ENCODE measurements at places on chromosomes 7 and 10.
A peak's percentile ranks its signal among the peaks of the same experiment; 100 is the strongest.

DNA sequence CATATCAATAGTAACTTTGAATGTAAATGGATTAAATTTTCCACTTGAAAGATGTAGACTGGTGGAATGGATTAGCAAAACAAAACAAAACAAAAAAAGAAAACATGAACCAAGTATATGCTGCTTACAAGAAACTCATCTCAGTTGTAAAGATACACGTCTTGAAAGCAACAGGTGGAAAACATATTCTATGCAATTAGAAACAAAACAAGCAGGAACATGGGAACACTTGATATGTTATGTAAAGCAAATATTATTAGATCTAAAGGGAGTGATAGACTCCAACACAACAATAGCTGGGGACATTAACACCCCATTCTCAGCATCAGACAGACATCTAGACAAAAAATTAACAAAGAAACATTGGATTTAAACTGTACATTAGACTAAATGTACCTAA lies 46.4 kb upstream of the CDK6 start:
- no peak for DNase-seq

GRCh38 chr7:29764227-29764626 lies 42.1 kb upstream of the WIPF3 start:
- peak; percentile 24 for DNase-seq

DNA sequence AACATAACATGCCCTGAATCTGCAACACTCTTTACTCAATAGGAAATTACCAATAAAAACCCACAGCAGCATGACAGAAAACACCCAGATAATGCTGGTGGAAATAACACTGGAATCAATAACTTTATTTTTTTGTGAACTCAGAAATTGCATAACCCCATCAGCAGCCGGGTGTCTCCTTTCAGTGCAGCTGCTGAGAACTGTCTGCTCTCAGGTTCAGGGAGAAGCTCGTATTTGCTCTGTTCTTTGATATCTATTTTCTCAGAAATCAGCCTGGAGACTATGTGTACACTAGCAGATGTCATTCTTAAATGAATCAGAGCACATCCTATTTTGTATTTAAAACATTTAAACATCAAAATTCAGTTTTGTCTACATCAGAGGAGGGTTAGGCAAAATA lies 506.0 kb downstream of the POM121L12 start:
- DNase-seq = peak; percentile 73

DNA sequence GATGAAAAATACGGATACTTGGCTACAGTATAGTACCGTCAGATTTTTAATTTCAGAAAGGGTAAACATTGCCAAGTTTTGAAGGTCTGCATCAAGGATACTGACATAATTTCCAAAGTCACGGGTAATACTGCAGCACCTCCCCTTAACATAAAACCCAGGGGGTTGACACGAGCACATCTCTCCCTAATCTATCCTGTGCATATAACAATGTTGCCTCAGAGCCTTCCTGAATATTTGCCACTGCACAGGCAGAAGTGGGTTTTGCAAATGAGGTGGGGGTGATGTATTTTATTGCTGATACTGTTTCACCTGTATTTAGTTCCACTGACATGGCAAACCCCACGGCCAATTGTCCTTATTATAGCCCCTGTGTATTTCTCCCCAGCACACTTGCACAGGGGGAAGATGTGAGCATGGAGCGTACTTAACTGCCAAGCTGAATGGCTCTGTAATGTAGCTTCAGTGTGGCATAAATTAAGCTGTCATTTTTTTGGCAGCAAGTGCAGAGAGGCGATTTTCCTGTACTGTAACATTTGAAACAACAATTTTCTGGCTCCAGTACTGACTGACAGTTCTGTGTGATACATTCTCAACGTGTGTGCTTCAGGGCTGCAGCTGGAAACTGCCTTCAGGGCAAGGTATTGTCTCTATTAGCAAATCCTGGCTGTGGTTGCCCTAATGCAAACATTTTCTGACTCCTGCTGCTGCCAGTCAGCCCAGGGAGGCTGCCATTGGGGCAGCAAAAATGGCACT lies 299.6 kb upstream of the SP4 start:
- peak; percentile 35 for DNase-seq

DNA sequence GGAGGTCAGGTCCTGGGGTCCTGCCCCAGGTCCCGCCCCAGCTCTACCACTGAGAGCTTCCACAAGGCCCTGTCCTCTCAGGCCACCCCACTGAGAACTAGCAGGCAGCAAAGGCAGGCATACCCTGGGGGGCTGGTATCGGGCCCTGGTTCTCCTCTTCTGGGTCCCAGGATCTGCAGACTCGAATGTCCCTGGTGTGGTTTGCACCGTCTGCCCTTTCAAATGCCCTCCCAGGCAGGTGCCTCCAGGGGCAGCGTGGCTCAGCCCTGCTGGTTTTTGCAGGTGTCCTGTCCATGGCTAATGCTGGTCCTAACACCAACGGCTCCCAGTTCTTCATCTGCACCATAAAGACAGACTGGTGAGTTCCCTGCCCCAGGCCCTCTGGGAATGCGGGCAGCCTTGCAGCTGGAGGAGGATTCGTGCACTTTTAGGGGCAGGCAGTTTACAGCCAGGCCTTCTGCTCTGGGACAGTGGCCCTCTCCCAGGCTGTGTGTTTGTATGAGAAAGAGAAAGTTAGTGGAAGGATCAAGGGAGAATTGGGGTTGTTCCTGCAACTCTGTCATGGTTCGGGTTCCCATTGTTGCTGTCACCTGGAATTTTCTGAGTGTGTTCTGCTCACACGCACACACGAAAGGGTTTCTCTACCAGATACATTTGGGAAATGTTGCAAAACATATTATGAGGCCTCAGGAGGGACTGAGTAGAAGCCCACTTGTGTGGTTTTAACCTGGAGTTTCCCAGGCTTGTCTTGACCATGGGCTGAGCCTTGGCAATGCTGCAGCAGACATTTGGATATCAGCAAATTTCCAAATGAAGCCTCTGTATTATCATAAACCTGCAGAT lies 5.0 kb downstream of the PPIF start:
- DNase-seq = no peak

GRCh38 chr10:124648738-124649137 lies 95.4 kb downstream of the FAM53B start:
- peak; percentile 97 for DNase-seq

GRCh38 chr10:36779238-36779846 lies 346.1 kb upstream of the ANKRD30A start:
- DNase-seq = peak; percentile 90

Measured in tongue (tissue), 3 donors.